ENCODE measurements at places on chromosomes 12 and 14.

GRCh38 chr12:111270239-111270638 is 98.7 kb downstream of the PHETA1 start:
- H3K4me3 ChIP-seq: no peak overlapping the region
- peaks cover 9% of the 10 kb centered on the region for H3K27me3 ChIP-seq
- H3K27ac ChIP-seq: no peak overlapping the region
- DNase-seq: no peak
- no peaks in the 10 kb centered on the region for H3K4me1 ChIP-seq
- H3K36me3 ChIP-seq: no peaks in the 10 kb centered on the region

GRCh38 chr12:31018106-31018789 is 55.4 kb upstream of the DDX11 start:
- H3K4me3 ChIP-seq: no peak overlapping the region
- H3K27me3 ChIP-seq: no peaks in the 10 kb centered on the region
- no peak overlapping the region for H3K27ac ChIP-seq
- no peak for DNase-seq

DNA sequence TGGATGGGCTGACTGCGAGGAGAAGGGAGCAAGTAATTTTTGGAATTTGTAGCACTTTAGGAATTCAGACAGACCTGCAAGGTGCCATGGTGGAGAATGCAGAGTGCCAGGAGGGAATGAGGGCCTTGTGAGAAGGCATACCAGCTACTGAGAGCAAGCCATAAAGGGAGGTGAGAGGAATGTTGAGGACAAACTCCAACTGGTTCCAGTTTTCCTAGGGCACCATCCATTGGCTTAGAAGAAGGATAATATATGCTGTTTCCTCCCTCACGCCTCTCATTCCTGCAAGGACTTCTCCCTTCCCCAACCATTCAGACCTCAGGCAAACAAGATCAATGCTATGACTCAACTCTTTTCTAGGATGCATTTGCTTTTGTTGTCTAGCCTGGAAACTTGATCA is 11.2 kb upstream of the DAAM1 start:
- no peak for DNase-seq
- no peak overlapping the region for H3K4me3 ChIP-seq
- H3K36me3 ChIP-seq: no peaks in the 10 kb centered on the region
- no peak overlapping the region for H3K27ac ChIP-seq
- peaks cover 7% of the 10 kb centered on the region for H3K27me3 ChIP-seq

DNA sequence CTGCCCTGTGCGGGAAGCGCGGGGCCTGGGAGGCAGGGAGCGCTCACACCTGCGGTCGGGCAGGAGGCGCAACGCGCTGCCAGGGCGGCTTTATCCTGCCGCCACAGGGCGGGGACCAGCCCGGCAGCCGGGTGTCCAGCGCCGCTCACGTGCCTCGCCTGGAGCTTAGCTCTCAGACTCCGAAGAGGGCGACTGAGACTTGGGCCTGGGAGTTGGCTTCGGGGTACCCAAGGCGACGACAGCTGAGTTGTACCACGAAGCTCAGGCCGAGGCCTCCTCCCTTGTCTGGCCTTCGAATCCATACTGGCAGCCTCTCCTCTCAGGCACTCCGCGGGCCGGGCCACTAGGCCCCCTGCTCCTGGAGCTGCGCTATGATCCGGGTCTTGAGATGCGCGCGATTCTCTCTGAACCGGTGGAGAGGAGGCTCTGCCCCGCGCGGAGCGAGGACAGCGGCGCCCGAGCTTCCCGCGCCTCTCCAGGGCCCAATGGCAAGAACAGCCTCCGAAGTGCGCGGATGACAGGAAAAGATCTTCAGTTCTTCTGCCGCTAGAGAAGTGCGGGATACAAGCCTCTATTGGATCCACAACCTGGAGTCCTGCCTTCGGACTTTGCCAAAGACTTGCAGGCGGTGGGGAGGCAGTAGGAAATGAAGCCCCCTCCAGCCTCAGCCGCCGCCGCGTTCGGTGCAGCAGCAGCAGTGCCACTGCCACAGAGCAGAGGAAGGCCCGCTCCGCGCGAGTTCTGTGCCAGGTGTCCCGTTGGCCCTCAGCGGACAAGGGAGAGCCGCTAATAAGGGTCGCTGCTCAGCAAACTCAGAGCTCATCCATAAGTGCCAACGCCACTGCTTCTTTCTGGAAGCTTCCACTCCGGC is 6.8 kb downstream of the SIX1 start:
- peak overlapping the region; percentile 29 for H3K4me3 ChIP-seq
- peaks cover 3% of the 10 kb centered on the region for H3K36me3 ChIP-seq
- H3K27ac ChIP-seq: peak overlapping the region; percentile 90
- peaks cover 88% of the 10 kb centered on the region for H3K27me3 ChIP-seq
- DNase-seq: no peak
- H3K4me1 ChIP-seq: peaks cover 12% of the 10 kb centered on the region

- H3K27me3 ChIP-seq: peaks cover 35% of the 10 kb centered on the region
- H3K27ac ChIP-seq: no peak overlapping the region
- no peak overlapping the region for H3K4me3 ChIP-seq
- H3K4me1 ChIP-seq: no peaks in the 10 kb centered on the region
Observed at GRCh38 chr12:10031771-10032175, 1.3 kb downstream of the CLEC9A start.

DNA sequence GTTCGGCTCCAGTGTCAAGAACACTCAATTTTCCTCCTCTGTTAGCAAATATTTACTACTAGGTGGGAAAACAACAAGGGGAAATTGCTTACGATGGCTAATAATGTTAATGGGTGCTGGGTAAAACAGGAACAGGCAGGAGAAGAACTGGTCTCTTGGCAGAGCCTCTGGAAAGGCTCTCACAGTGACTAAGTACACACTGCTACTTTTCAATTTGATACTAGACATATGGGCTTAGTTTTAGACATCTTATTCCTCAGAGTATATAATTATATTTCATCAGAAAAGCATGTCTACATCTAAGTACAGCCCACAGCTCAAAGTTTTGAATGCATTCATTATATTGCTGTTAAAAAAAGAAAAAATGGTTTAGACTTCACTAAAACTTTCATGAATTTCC is 65.4 kb upstream of the SAV1 start:
- no peak for DNase-seq
- no peaks in the 10 kb centered on the region for H3K27me3 ChIP-seq
- no peak overlapping the region for H3K27ac ChIP-seq
- H3K4me1 ChIP-seq: no peaks in the 10 kb centered on the region
- no peak overlapping the region for H3K4me3 ChIP-seq

DNA sequence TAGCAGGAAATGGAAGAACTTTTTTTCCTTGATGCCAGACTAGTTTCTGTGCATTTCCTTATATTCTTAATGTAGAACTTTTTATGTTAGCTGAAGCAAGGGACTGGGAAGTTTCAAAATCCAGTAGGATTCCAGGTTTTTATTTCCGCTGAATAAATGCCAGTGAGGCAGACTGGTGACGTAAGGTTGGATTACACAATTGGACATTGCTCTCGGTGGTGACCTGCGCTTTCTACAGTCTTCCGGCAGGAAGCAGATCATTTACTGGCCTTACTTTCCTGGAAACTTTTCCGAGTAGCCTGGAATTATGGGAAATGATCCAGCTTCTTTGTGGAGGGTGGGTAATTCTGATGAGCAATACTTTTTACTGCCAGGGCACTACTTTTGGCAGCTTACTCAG is 3.6 kb downstream of the IFT43 start:
- H3K27ac ChIP-seq: no peak overlapping the region
- H3K4me1 ChIP-seq: peaks cover 10% of the 10 kb centered on the region
- no peak for DNase-seq
- peaks cover 12% of the 10 kb centered on the region for H3K36me3 ChIP-seq

DNA sequence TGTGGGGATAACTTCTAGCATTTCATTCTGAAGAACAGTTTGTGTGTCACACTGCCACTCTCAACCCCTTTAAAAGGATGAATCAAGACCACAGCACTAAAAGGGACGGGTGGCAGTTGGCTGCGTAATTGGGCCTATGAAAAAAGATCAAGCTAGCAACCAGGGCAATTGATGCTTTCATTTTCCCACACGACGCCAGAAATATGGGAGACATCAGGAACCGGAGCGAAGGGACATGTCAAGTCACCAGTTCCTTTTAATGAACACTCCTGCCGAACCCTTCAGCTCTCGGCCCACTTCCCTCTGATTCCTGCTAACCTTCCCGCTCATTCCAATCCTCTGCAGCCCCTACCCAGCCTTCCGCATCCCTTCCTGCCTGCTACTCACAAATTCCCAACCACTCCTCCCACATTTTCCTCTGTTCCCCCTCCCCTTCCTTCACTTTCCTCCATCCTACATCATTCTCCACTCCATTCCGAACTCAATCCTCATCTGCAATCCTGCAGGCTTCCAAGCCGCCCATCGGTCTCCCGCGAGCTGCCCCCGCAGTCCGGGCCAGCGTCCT is 753 bp downstream of the CSRNP2 start:
- peak; percentile 3 for DNase-seq
- H3K27ac ChIP-seq: peak overlapping the region; percentile 95
- H3K4me3 ChIP-seq: peak overlapping the region; percentile 96
- peaks cover 2% of the 10 kb centered on the region for H3K36me3 ChIP-seq
- H3K27me3 ChIP-seq: no peaks in the 10 kb centered on the region

DNA sequence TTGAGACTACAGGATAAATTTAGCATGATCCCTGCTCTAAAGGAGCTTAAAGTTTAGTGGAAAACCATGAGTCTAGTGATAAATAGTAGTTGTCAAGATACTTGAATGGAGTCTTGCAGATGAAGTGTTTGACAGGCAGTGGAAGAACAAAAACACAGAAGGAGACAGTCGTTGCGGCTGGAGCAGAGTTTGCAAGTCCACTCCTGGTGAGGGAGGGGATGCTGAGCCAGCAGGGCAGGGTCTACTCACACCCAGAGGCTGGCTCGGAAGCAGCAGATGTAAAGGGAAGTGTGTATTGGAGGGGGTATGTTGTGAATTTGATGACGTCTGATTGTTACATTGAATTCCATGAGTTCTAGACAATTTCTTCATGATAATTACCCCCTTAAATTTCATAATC is 61.3 kb downstream of the TRAF3 start:
- no peak for DNase-seq
- H3K4me3 ChIP-seq: no peak overlapping the region
- peaks cover 31% of the 10 kb centered on the region for H3K36me3 ChIP-seq
- H3K27me3 ChIP-seq: no peaks in the 10 kb centered on the region

DNA sequence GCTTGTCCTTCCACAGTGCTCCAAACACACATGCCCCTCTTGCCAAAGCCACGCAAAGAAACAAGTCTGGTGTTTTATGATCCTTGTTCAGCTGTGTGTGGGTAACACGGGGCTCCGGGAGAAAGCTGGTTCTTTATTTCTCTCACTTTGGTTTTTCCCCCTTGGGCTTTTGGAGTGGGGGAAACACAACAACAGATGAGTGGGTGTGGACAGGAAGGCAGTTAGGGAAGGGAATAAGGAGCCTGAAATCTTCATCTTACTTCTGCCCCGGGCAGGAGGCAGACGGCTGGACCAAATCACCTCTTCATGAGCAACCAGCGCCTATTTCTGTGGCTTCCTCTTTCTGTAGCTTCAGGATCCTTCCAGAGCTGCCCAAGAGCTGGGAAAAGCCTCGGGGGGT is 218.5 kb downstream of the PHETA1 start:
- peaks cover 4% of the 10 kb centered on the region for H3K36me3 ChIP-seq
- peaks cover 6% of the 10 kb centered on the region for H3K4me1 ChIP-seq
- no peak overlapping the region for H3K4me3 ChIP-seq
- peaks cover 63% of the 10 kb centered on the region for H3K27me3 ChIP-seq
- no peak for DNase-seq

DNA sequence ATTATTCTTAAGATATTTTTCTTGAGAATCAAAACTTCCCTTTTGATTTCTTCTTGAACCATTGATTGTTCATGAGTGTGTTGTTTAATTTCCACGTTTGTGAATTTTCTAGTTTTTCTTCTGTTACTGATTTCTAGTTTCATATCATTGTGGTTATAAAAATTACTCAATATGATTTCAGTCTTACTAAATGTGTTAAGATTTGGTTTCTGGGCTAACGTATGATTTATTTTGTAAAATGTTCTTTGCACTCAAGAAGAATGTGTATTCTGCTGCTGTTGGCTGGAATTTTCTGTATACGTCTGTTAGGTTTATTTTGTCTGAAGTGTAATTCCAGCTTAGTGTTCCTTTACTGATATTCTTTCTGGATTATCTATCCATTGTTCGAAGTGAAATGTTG is 24.7 kb downstream of the TRMT5 start:
- no peak overlapping the region for H3K27ac ChIP-seq
- no peaks in the 10 kb centered on the region for H3K4me1 ChIP-seq
- no peak for DNase-seq
- H3K36me3 ChIP-seq: peaks cover 43% of the 10 kb centered on the region

All from stimulated activated naive B cell treated with anti-CD40 and anti-IgM and Interleukin-4, amounts not matched to agents 10 μg/mL and 1 μg/mL and 100 μg/mL, for 72 hours (primary cell).